ENCODE measurements at places on chromosomes 16 and 17.
A peak's percentile ranks its signal among the peaks of the same experiment; 100 is the strongest.

GRCh38 chr16:53822936-53823529 lies 119.1 kb downstream of the FTO start:
- DNase-seq = no peak

GRCh38 chr17:37507111-37507510 lies 17.4 kb downstream of the DUSP14 start:
- no peak for DNase-seq

GRCh38 chr17:43224146-43224705 lies 4.2 kb downstream of the CCDC200 start:
- DNase-seq = no peak

DNA sequence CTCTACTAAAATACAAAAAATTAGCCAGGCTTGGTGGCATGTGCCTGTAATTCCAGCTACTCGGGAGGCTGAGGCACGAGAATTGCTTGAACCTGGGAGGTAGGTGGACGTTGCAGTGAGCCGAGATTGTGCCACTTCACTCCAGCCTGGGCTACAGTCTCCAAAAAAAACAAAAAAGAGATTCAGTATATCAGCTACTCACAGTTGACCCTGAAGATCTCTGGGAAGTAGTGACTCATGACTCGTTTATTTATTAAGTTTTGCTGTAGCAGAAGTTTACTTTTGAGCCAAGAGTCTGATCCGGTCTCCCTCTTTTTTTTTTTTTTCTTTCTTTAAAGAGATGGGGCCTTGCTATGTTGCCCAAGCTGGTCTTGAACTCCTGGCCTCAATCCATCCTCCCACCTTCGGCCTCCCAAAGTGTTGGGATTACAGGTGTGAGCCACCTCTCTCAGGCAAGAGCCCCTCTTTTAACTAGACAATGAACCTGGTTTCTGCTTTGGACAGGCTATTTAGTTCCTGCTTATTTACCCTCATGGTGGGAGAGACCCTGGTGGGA lies 4.4 kb downstream of the MVP start:
- DNase-seq = no peak

GRCh38 chr17:43399839-43400328 lies 1.1 kb downstream of the ARL4D start:
- DNase-seq = no peak

DNA sequence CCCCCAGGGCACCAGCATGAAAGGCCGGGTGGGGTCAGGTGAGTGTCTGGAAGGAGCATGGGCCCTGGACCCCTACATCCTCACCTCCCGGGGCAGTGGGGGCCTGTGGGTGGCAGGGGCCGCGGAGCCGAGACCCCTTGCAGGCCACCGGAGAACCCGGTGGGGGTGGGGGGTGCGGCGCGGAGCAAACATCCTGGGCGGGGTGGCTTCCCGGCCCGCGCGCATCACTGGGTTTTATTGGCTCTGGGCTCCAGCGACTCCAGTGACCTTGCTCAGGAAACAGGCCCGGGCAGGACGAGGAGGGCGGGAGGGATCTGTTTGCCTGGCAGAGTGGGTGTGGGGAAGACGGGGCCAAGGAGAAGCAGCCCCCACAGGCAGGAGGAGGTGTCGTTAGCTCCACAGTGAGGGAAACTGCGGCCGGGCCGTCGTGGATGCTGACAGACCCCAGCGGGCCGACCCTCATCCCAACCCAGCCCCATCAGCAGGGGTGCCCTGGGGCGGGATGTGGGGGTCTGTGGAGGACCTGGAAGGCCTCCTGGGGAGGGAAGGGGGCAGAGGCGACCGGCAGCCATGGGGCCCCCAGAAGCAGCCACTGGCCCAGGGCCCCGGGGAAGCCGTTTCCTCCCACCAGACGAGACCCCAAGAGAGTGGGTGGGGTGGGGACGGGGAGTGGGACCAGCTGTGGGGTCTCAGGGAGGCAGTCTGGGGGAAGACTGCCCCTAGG lies 10.6 kb downstream of the SSTR5 start:
- no peak for DNase-seq

- peak; percentile 95 for DNase-seq
Measured at GRCh38 chr16:28188085-28188916, 23.5 kb downstream of the XPO6 start.

GRCh38 chr16:87506423-87507350 lies 13.9 kb upstream of the ZCCHC14 start:
- DNase-seq = no peak

- no peak for DNase-seq
Measured at GRCh38 chr16:59339871-59340270, 605.8 kb upstream of the GOT2 start.

- no peak for DNase-seq
Measured at GRCh38 chr17:51200295-51200694, 34.1 kb downstream of the NME2 start.

GRCh38 chr17:4897198-4897687 lies 2.1 kb upstream of the C17orf107 start:
- DNase-seq = no peak

GRCh38 chr17:58352596-58353388 lies 791 bp upstream of the SUPT4H1 start:
- peak; percentile 71 for DNase-seq

DNA sequence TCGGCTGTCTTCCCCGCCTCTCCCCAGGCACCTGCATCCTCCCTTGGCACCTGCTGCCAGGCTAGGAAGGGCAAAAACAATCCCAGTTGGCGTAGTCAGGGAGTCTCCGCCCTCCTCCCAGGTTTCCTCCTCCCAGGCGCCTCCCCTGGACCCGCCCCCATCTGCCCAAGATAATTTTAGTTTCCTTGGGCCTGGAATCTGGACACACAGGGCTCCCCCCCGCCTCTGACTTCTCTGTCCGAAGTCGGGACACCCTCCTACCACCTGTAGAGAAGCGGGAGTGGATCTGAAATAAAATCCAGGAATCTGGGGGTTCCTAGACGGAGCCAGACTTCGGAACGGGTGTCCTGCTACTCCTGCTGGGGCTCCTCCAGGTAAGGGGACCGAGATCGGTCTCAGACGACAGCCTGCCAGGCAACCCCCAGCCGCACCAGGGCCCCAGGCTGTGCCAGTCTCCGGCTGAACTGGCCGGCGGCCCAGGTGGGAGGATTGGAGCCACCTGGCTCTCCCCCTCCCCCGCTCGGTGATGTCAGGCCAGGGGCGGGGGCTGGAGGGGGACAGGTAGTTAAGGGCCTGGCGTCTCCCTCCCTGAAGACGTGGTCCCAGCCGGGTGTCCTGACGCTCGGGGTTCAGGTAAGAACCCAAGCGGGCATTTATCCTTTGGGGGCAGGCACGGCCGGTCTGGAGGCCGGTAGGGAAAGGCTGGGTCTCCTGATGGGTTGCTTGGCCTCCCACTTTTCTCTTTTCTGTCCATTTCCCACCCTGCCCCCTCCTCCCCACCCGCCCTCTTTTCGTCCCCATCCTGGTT lies at the start of gene GRB7:
GRB7 (plus strand) TSS at position 179 of the 808 bp plus-strand sequence. CDS start 4,364 bp downstream, outside the sequence.
- no peak for DNase-seq

- DNase-seq = no peak
Measured at GRCh38 chr17:67554634-67555033, 163.1 kb upstream of the NOL11 start.

- DNase-seq = no peak
Measured at GRCh38 chr17:14780097-14780651, 479.3 kb downstream of the HS3ST3B1 start.

- DNase-seq = no peak
Measured at GRCh38 chr16:66858740-66859396, 14.7 kb downstream of the CA7 start.

DNA sequence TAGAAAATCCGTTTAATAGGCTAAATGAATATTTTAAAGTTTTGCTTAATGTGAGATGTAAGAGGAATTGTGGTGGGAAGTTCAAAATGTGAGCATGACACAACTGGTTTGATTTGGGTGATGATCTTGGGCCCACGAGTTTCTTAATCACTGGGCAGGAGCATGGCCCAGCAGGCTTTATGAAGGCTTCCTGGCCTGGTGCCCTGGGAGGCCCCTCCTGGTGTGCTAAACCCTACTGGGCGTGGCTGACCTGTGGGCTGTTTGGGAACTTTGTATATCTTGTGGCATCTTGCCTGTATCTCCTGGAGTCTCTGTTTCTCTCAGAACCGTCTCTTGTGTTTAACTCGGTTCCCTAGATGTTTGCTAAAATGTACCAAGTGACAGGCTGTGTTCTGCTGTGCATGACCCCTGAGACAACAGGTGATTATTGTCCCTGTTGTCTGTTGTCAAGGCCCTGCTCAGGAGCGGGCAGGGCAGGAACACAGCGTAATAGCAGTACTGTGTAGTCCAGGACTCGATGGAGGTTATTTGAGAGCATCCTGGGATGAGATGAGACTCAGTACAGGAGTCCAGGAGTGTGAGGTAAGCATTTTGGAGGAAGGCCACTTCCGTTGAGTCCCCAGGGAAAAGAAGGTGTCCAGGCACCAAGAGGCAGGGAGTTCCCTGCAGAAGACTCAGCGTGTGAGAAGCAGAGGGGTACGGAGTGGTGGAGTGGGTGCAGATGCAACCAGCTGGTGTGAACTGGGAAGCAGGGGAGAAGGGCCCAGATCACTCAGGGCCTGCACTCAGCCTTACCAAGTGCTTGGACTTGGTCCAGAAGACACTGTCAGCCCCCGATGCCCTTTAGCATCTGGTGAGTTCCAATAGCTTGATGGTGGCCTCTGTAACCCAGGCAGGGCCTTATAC lies 48.5 kb downstream of the B9D1 start:
- DNase-seq = peak; percentile 68
